Right ventricle myocardium superior (tissue), 1 donor: ENCODE measurements at places on chromosomes 2 and 18.
A peak's percentile ranks its signal among the peaks of the same experiment; 100 is the strongest.

GRCh38 chr18:71797554-71797953 lies 746.6 kb downstream of the CBLN2 start:
- DNase-seq: no peak

GRCh38 chr18:59143441-59143840 lies 3.8 kb downstream of the SEC11C start:
- DNase-seq: no peak

DNA sequence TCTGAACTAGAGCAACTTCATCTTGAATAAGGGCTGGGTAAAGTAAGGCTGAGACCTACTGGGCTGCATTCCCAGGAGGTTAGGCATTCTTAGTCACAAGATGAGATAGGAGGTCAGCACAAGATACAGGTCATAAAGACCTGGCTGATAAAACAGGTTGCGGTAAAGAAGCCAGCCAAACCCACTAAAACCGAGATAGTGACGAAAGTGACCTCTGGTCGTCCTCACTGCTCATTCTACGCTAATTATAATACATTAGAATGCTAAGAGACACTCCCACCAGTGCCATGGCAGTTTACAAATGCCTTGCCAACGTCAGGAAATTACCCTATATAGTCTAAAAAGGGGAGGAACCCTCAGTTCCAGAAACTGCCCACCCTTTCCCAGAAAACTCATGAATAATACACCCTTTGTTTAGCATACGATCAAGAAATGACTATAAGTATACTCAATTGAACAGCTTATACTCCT lies 109.1 kb downstream of the FIGN start:
- no peak for DNase-seq

DNA sequence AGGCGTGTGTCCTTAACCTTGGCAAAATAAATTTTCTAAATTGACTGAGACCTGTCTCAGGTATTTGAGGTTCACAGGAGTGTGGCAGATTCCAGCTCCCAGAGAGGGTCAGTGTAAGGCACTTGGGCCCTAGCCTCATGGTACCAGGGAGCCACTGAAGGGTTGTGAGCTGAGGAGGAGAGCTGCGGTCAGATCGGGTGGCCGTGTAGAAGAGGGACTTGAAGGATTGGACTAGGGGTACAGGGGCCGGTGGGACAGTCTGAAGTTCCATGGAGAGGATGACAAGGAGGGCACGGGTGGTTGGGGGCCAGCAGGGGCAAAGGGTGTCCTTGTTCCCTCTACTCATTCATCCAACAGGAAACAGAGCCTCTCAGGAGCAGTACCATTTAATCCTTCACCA lies 327.0 kb upstream of the HS6ST1 start:
- no peak for DNase-seq

DNA sequence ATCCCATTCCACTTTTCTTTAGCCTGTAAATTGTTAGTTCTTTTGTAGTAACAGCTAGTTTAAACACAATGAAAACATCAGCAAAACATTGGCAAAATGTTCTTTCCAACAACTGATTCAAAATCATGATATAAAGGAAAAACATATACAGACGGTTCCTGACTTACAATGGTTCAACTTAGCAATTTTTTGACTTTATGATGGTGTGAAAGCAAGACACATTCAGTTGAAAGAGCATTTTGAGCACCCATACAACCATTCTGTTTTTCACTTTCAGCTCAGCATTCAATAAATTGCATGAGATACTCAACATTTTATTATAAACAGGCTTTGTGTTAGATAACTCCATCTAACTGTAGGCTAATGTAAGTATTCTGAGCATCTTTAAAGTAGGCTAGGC lies 185.1 kb downstream of the NOL4 start:
- no peak for DNase-seq

DNA sequence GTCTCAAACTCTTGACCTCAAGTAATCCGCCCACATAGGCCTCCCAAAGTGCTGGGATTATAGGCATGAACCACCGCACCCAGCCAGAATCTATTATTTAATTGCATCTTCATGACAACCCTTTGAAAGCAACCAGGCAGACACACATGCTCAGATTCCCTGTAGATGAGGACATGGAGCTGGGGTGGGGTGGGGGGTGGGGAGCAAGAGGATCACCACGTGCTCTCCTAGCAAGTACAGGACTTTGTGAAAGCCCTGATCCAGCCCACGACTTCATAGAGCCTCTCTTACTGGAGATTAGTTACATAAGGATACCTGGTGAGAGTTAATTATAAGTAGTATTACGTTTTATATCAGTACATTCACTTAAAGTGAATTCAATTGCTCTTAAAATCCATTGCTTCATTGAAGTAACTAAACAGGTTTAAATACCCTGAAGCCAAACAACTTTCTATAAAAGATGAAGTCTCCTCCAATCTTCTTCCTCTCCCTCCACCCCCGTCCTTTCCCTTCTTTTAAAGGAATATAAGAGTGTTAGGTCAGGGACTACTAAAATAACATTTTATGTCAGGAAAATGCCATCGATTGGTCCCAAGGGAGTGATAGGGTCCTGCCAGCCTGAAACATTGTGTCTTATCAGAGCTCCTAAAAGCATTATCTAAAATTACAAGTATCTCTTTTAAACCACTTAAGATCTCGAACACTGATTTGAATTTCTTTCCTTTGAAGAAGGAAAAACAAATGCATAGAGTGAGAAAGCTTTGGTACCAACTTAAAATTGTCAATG lies 123.9 kb downstream of the EPHA4 start:
- DNase-seq: no peak

GRCh38 chr2:63850649-63851048 lies 9.0 kb downstream of the UGP2 start:
- no peak for DNase-seq

DNA sequence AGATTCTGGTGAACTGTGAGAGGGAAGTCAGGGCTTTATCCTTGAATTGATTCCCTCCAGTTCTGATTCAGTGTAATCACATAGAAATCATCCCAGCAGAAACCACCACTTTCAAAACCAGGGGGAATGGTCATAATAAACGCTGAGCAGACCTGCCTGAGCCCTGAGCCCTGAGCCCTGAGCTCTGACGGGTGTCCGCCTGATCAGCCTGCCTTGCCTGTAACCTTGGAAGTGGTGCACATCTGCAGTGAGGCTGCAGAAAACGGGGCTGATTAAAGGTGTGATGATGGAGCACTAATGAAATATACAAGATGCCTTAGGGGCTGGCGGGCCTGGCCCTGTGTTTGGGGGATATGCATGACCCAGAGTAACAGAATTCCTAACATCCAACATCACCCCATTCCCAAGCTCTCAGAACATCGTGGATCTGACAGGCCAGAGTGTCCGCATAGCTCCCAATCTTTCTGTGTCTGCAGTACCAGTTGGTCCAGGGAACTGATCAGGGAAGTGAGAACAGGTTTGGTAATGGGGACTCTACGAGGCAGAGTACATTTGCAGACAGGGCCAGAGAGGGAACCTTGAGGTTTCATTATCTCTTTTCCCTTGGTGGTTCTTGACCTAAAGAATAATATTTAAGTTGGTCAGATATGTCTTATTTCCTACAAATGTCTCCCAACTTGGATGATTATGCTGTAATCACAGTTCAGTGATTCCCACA lies 37.8 kb downstream of the KCTD18 start:
- no peak for DNase-seq

DNA sequence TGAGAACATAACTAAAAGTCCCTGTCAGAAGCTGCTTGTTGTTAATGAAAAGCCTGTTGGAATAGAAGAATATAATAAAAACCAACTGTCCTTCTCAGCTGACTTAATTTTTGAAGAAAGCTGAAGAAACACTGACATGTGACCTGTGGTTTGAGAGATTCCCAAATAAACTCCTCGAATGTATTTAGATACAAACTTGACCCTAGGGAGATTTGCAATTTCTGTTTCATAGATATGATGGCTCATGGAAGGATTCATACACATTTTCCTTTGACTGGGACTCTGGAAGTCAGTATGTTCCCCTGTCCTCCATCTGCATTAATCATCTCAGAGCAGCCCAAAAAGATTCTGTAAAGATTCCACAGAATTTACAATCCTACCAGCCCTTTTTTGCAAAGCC lies 195.1 kb downstream of the TMEM247 start:
- no peak for DNase-seq

- DNase-seq: no peak
These were observed 105.0 kb downstream of the PLEKHM3 start for GRCh38 chr2:207920321-207920720.

- no peak for DNase-seq
These were observed 23.4 kb downstream of the NR4A2 start for GRCh38 chr2:156309167-156309566.

DNA sequence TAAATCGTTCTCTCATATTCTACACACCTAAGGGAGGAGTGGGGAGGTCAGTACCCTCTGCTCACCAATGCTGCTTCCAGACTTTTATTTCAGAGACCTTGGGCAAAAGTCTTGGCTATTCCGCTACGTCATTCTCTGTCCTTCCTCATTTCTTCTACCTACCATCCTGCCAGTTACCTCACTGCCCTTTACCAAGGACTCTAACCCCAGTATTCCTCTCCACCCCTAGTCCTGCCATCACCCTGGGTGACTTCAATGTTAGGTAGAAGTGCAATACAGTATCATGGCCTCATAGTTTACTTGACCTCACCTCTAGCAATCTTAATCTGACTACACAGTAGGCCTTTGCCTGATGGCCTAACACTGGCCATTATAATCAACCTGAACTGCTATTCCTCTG lies 27.8 kb downstream of the RTN4 start:
- DNase-seq: no peak

DNA sequence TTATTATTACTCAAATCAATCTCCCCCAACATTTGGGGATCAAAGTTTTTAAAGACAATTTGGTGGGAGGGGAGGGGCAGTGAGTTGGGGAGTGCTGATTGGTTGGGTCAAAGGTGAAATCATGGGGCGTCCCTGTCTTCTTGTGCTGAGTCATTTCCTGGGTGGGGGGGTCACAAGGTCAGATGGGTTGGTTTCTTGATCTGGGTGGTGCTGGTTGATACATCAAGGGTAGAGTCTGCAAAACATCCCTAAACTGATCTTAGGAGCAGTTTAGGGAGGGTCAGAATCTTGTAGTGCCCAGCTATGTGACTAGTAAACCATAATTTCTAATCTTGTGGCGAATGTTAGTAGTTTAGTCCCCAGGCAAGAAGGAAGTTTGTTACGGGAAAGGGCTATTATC lies 67.4 kb downstream of the MOGAT1 start:
- no peak for DNase-seq

DNA sequence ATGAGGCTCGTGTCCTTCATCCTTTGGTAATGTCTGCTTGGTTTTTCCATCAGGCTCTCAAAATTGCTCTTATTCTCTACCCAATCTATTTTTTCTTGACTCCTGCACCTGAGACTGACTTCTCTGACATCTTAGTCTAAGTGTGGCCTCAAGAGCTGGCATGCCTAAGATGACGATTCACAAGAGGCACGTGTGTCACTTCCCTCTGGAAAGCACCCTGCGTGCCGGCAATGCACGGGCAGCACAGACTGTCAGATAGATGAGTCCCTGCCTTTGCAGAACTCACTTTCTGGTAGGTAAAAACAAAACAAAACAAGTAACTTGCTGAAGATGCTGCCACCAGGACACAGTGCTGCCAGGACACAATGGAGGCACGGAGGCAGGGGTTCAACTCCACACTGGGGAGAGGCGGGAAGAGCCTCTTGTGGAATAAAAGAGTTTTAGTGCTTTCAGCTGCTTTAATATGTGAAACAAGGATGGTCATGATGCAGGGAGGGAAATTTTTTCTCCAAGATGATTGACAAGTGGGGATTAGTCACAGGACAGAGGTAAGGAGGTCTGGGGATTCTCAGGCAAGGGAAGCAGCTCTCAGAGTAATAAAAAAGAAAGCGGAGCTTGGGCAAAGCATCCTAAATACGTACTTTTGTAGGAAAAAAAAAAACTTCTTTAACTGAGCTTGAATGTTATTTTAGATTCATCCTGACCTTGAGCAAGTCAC lies 27.3 kb downstream of the CYB5A start:
- no peak for DNase-seq

GRCh38 chr18:37493352-37493935 lies 72.2 kb downstream of the CELF4 start:
- DNase-seq: no peak

DNA sequence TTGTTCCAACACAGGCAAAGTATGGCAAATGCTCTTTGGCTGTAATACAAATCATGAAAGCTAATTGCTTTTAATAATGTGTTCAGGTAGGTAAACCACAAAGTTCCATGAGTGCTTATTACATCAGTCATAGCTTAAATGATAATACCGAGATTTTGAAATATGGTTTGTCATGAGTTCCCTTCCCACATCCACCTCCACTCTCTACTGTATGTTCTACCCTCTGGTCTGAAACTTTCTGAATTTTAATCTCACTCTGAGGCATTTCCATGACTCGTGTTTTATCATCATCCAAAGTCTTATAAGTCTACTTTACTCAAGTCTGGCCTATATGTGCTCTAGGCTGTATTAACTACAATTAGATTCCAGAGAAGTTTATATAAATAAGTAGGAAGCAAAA lies 354.8 kb downstream of the AKAIN1 start:
- no peak for DNase-seq

DNA sequence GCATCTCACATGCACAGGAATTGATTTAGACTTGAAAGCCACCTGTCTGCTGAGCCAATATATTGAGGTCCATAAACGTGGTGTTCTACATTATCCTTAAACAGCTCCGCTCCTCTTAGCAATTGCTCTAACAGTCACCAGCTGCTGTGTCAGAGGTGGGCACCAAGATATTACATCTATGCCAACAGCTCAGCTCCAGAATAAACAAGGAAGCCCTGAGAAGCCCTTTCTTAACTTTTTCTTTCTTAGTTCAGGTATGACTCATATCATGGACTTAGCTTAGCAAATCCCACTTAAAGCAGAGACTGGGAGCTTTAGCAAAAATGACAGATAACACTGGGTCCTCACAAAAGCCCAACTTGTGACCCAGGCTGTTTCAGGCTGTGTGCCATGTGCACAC lies 436.6 kb downstream of the IRS1 start:
- no peak for DNase-seq

- DNase-seq: peak; percentile 44
These were observed 108.0 kb downstream of the CDH19 start for GRCh38 chr18:66495844-66496243.

- DNase-seq: no peak
These were observed 66.7 kb upstream of the SLC14A2 start for GRCh38 chr18:45548614-45549013.

GRCh38 chr2:12950957-12951656 lies 234.4 kb downstream of the TRIB2 start:
- DNase-seq: no peak

- DNase-seq: no peak
These were observed 57.4 kb downstream of the RHBDD1 start for GRCh38 chr2:226893216-226893615.

DNA sequence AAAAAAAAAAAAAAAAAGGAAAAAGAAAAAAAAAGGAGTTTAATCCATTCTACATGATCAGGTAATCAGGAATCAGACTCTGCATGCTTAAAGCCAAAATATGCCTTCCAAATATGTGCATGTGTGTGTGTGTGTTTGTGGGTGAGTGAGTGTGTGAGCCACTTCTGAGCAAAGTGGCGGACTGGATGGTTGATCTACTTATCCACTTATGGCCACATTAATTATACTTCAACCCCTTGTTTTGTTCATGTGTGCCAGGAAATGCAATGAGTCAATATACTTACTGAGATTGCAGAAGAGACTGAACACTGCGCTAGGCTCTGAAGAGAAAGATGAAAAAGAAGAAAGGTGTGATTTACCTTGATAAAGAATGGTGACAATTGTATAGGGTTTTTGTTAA lies 586.5 kb upstream of the NXPH2 start:
- no peak for DNase-seq
